Left ventricle myocardium superior (tissue), 1 donor: ENCODE measurements at places on chromosomes 11 and 22.

- DNase-seq, result no peak
These were observed 59.6 kb downstream of the GUCY1A2 start for GRCh38 chr11:106958517-106959248.

- DNase-seq, result no peak
These were observed 27.3 kb upstream of the CREB3L1 start for GRCh38 chr11:46249938-46250744.

- no peak for DNase-seq
These were observed 27.5 kb downstream of the TPCN2 start for GRCh38 chr11:69076129-69076791.

GRCh38 chr11:32843544-32843943, 13.8 kb downstream of the PRRG4 start:
- no peak for DNase-seq

DNA sequence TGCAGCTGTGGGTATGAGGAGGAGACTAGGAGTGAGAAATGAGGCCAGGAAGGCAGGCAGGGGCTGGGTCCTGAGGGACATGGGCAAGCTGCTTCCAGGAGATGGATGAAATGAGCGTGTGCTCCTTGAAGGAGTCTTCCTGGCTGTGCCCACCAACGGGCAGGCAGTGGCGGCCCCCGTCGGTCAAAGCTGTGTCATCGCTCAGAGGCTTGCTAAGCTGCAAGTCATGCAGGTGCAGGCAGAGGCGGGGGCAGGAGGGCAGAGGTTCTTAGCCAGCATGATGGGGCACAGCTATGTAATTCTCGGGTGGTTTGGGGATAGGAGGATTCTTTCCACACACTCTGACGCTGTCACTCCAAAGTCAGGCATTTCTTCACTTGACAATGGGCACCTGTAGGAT, 12.5 kb upstream of the PEX26 start:
- no peak for DNase-seq

GRCh38 chr11:13163158-13163557, 114.4 kb upstream of the BMAL1 start:
- DNase-seq, result no peak

GRCh38 chr11:1193326-1194230, 29.3 kb upstream of the MUC5B start:
- DNase-seq, result peak; percentile 20

GRCh38 chr11:111440416-111441205, 61.5 kb upstream of the POU2AF1 start:
- no peak for DNase-seq

DNA sequence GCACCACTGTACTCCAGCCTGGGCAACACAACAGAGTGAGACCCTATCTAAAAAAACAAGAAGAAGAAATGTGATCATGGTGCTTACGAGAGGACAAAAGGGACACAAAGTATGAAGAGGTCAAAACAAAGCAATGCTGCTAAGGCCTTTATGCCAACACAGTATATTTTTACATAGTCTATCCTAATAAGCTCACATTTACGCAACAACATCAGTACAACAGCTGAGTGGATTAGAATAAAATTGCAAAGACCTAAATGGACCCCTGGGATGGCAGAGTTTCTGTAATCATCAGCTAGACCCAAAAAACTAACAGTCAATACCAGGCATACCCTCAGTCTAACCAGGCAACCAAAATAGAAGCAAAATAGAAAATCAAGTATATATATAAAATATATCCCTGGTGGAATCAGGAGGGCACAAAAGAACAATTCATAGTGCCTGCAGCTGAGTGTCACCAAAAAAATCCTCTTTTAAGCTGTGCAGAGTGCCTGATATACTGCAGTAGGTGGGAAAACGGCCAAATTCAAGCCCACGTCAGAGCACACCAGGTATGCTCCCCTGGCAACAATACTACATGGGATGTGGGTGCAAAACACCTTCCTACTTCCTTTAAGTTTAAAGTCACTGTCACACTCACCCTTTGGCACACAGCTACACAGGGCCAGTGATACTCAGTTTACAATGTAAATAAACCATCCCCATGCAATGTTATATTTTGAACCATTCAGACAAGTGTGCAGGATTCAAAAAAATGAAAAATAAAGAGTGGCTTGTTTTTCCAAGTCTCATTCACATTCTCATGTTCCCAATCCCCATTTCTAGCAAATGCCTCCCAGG, 57.8 kb downstream of the RBFOX2 start:
- DNase-seq, result no peak

DNA sequence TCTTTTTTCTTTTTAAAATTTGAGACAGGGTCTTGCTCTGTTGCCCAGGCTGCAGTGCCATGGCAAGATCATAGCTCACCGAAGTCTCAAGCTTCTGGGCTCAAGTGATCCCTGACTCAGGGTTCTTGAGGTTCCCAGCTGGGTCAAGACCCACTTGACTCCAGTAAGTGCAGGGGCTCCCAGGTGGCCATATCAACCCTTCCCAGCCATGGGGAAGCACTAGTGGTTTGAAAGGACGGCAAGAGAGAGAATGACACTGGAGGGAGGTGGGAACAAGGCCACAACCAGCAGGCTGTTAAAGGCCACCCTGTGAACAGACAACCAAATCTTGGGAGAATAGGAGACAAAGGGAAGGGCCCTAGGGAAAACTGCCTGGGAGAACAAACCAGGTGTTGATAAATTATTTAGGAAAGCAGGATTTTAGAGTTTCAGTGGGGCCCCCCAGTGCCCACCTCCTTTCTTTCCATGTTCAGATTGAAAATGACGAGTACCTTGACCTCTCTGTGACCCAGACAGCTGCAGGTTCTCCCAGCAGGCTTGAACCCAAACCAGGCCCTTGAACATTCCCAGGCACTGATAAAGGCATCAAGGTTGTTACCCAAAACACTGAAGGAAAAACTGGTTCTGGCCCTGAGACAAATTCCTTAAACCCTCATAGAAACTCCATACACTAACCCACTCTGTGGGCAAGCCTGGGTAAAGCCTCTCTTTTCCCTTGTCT, 28.8 kb downstream of the KLHL22 start:
- DNase-seq, result no peak

- no peak for DNase-seq
These were observed 19.1 kb upstream of the RCN1 start for GRCh38 chr11:32071811-32072210.

DNA sequence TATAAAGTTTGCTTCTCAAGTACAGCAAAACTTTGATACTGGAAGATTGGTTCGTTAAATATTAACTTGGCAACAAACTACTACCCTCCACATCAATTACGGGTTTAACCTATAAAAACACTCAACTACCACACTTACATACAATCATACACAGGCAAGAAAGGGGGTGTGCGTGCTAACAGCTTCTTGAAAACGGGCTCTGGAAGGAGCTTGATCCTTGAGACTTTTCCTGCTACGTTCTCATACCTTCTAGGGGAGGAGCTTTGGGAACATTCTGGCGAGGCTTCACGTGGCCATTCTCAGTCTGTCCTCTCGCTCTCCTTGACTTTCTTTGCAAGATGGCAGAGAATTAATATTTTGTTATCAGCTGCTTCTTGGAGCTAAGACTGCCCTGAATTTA, 6.8 kb upstream of the ESAM start:
- no peak for DNase-seq
